Stimulated activated CD4-positive, alpha-beta T cell treated with anti-CD3 and anti-CD28 coated beads, Interleukin-12 subunit alpha, Interleukin-12 subunit beta, amount 100 ng/mL, for 4 hours (primary cell): ENCODE measurements at places on chromosomes 6 and 20.

DNA sequence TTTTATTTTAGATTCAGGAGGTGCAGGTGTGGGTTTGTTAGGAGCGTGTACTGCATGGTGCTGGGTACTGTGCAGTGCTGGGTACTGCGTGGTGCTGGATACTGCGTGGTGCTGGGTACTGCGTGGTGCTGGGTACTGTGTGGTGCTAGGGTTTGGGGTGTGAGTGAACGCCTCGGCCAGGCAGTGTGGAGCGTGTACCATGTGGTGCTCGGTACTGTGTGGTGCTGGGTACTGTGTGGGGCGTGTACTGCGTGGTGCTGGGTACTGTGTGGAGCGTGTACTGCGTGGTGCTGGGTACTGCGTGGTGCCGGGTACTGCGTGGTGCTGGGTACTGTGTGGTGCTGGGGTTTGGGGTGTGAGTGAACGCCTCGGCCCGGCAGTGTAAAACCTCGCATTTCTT lies 62.9 kb downstream of the WDR27 start:
- no peak for DNase-seq

GRCh38 chr6:132669690-132670291 lies 10.8 kb upstream of the TAAR1 start:
- DNase-seq, result no peak

DNA sequence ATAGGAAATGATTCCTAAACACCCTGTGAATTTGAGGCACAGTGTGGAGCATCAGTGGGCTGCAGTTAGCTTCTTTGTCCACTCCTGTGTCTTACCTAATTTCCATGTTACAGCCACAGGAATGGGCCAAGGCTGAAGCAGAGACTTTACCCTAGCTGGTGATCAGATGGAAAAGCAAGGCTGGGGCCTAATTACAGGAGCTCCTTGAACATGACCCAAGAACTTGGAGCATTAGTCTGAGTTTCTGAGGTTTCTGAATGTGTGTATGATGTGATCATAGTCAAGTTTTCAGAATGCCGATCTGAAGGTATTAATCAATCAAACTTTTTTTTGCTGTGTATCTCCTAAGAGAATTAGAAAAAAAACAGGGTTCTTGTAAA lies 18.0 kb downstream of the HECA start:
- DNase-seq, result no peak

DNA sequence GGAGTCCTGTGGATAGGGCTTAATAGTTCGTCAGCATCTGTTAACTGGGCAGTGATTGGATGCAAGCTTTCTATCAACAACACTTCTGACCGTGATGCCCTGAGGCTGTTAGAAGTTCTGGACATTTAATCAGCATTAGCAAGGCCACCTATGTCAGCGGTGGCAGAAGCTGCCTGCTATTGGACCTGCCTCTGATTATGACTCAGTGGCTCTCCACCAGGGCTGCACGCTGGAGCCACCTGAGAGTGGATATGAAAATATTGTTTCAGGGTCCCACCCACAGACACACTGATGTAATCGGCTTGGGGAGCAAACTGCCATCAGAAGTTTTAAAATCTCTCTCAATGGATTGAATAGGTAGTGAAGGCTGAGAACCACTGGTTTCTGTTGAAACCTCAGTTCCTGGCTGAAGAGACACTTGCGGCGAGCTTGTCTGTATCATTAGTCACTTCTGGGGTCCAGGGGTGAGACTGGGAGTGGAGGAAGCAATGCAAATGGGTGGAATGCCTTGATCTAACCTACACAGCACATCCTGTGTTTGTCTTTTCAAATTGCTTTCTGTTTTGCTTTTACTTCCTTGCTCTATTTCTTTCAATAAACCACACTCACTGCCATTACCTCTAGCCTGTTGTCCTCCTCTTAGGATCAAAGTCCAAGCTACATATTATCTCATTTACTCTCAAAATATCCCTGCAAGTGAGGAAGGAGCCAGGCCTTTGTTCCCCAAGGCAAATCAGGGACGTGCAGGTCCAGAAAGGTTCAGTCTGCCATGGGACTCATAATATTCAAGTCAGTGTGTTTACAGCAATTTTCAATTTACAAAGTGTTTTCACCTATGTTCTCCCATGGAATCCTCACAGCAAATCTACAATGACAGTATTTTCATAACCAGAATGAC lies 4.2 kb downstream of the CLIC5 start:
- DNase-seq, result peak; percentile 25

DNA sequence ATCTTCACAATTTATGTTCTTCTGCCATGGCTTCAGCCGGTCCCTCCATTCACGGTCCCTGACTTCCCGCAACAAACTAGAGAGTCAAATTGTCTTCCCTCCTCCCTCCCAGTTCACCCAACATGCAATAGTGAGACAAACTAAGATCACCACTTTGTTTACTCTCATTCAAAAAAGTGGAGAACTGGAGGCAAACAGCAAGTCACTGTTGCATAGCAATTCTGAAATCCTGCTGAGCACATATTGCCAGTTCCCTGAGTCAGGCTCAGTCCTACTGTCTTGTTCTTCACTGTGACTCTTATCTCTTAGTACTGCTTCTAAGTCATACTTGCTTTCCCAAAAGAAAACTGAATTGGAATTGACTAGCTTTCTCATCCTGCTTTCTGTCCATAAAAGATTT lies 287.2 kb upstream of the SASH1 start:
- DNase-seq, result no peak

- no peak for DNase-seq
Measured at GRCh38 chr6:6803180-6803977, 214.9 kb downstream of the LY86 start.

DNA sequence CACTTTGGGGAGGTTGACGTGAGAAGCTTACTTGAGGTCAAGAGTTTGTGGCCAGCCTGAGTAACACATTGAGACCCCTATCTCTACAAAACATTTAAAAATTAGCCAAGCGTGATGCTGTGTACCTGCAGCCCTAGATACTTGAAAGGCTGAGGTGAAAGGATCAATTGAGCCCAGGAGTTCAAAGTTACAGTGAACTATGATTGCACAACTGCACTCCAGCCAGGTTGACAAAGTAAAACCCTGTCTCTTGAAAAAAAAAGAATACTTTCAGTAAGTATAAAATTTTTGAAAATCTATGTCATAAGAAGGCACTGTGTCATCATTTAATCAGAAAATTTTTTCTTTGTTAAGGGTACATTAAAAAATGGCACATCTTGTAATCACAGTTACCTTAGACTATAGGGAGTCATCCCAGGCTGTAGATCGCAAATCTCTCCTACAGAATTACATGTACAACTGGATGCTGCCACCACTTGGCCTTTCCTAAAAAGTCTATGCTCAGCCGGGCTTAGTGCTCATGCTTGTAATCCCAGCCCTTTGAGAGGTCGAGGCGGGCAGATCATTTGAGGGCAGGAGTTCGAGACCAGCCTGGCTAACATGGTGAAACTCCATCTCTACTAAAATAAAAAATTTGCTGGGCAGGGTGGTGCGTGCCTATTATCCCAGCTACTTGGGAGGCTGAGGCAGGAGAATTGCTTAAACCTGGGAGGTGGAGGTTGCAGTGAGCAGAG lies 17.0 kb upstream of the MRS2 start:
- DNase-seq, result no peak

GRCh38 chr20:46220455-46221207 lies 87.7 kb downstream of the CDH22 start:
- no peak for DNase-seq

DNA sequence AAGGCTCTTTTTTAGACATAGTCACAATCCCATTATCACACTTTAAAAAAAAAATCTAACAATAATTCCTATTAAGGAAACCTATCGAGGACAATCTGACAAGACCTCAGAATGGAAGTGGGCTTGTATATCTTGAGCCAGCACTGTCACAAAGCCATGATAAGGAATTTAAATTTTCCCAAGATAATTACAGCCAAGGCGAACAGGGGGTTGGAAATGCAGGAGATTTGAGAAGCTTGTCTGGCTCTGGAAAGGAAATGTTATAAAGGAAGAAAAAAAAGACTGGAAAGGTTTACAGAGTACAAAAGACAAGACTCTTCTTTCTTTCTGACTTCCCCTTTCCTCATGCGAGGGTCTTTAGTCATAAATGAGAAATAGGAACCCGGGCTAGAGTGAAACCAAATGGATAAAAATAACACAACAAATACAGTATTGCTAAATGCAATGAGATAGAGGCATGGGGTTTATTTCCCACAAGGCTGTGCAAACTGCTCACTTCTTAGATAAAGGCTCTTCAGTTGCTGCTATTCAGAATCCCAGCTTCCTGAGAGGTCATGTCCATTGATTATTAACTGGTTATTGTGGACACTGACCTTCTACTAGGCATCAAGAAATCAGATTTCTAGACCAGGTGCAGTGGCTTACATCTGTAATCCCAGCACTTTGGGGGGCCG lies 13.4 kb upstream of the GHRH start:
- DNase-seq, result no peak

- DNase-seq, result no peak
Measured at GRCh38 chr6:152952866-152953509, 29.9 kb downstream of the FBXO5 start.

DNA sequence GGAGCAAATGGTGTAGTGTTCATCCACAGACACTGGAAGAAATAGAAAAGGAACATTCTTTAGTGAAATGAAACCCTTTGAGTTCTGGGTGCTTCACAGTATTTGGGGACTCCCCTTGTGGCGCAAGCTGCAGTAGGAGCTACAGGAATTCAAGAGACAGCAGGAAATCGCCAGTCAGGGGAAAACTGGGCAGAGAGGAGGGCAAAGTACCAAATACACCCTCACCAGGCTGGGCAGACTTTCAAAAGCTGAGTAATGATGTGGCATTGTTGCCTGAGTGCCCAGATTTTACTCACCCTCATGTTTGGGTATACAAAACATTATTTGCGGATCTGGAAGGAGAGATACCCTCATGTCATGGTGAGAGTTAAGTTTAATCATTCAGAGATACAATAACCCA lies 97.9 kb downstream of the SOD2 start:
- no peak for DNase-seq

DNA sequence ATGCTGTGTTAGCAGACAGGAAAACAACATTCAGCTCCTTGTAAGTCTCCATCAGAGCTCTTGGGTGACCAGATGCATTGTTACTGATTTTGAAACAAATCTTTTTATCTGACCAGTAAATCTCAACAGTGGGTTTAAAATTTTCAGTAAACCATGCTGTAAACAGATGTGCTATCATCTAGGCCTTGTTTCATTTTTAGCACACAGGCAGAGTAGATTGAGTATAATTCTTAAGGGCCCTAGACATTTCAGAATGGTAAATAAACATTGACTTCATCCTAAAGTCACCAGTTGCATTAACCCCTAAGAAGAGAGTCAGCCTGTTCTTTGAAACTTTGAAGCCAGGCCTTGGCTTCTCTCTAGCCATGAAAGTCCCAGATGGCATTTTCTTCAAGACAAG lies 237.2 kb upstream of the BMP2 start:
- no peak for DNase-seq

GRCh38 chr6:149109397-149110070 lies 208.0 kb upstream of the TAB2 start:
- DNase-seq, result no peak

DNA sequence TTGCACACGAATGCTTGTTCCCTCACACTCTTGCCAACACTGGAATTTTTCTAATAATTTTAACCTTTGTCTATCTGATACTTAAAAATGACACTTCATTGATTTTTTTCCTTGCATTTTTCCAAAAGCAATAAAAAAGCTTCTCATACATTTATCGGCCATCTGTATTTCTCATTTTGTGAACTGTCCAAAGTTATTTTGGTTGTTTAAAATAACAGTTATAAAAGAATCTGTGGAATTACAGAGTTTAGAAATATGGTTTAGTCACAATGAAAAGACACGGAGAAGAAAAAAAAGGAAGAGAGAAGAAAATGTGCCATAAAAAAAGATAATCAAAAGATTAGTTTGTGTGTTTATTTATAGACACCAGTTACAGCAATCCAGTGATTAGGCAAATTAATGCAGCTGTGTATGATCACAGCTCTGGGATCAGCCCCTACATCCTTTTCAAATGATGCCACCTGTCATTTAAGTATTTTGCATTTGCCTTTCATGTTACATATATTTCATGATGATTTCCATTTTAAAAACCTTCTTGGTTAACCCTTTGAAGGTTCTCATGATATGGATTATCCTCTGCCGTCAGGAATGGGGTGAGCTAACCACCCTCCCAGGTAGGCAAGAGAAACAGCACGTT lies 171.7 kb downstream of the BACH2 start:
- no peak for DNase-seq

DNA sequence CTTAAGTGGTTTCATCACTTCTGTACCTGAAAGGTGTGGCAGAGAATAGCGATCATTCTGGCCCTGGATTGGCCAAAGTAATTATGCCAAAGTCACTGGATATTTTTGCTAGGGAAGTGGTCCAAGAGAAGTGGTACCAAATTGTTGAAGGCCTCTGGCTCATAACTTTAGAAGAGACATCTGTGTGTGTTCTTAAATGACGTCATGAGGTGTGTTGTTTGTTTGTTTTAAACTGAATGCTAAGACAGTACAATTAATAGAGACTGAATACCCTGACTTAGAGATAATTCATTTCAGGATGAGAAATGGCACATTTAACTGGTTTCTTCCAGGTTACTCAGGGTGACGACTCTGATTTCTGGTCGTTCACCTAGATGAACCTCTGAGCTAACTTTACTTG lies 3.3 kb downstream of the VAPB start:
- DNase-seq, result no peak

DNA sequence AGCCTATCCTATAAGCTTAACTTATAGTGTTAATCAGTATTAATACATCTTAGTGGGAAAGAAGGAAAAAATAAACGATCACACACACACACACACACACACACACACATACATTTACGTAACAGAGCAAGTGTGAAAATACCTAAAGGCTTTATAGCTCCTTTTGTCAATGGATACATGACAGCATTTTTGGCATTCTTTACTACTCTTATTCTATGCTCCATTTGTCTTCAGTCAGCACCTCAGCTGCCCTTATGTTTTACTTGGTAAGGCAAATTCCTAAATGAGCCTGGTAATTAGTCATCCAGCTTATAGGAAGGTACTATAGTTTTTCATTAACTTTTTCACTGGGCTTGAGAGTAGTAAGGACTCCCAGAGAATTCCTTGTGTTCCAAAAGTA lies 25.1 kb upstream of the SLC17A3 start:
- no peak for DNase-seq

GRCh38 chr6:134315189-134315588 lies 2.7 kb downstream of the SGK1 start:
- no peak for DNase-seq

GRCh38 chr6:54135665-54136369 lies 24.6 kb downstream of the MLIP start:
- no peak for DNase-seq

- DNase-seq, result no peak
Measured at GRCh38 chr6:36986704-36987047, 680 bp upstream of the MTCH1 start.

DNA sequence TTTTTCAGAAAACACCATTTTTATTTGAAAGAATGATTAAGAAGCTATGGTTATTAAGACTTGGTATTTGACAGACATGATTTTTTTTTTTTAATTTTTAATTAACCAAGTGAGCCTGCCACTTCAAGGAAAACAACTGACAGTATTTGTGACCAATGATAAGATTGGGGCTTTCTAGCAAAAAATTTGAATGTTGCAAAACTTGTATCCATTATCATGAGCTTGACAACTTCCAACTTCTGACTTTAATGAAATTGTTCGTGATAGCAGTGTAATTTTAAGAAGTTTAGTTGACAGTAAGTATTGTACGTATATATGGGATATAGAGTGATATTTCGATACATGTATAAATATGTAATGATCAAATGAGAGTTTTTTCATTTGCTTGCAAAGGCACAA lies 21.6 kb upstream of the POM121L2 start:
- no peak for DNase-seq
